ENCODE measurements at places on chromosomes 1 and 21.

DNA sequence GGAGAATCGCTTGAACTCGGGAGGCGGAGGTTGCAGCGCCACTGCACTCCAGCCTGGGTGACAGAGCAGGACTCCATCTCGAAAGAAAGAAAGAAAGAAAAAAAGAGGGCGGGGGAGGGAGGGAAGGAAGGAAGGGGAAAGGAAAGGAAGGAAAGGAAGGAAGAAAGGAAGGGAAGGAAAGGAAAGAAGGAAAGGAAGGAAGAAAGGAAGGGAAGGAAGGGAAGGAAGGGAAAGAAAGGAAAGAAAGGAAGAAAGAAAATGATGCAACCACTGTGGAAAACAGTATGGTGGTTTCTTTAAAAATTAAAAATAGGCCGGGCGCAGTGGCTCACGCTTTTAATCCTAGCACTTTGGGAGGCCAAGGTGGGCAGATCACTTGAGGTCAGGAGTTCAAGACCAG is 15.2 kb upstream of the RCAN3 start:
- DNase-seq: no peak

DNA sequence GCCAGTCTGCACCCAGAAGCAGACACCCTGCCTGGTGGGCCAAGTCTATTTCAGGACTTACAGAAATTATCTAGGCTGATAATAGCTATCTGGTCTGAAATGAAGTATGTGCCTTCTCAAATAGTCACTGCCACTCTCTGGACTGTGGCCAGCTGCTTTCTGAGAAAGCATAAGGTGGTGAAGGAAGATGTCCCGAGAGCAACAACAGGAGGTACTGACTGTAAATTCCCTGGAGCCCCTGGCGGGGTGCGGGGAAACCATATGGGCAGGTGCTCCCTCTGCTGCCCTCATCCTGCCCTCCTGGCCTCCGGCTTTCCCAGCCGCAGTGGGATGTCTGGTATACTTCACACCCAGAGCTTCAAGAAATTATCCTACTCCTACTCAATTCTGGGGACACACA is 86.8 kb downstream of the TGFBR3 start:
- DNase-seq: no peak

DNA sequence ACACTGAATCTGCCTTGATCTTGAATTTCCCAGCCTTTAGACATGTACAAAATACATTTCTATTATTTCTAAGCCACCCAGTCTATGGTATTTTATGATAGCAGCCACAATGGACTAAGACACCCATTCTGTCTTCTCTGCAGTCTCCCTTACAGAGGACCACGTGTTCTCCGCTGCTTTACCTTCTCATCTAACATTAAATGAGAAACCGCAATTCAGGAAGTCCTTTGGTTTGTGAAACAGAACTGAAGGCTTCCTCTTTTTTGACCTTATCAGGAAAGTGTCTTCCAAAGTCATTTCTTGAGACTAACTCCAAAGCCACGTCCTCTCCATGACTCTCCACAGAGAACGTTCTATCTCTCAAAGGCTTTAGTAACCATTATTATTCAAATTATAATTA is 560.1 kb downstream of the OMA1 start:
- no peak for DNase-seq

GRCh38 chr1:31811605-31812004 is 4.2 kb downstream of the SPOCD1 start:
- DNase-seq: no peak

- no peak for DNase-seq
Observed at GRCh38 chr1:49060766-49061165, 284.1 kb upstream of the BEND5 start.

DNA sequence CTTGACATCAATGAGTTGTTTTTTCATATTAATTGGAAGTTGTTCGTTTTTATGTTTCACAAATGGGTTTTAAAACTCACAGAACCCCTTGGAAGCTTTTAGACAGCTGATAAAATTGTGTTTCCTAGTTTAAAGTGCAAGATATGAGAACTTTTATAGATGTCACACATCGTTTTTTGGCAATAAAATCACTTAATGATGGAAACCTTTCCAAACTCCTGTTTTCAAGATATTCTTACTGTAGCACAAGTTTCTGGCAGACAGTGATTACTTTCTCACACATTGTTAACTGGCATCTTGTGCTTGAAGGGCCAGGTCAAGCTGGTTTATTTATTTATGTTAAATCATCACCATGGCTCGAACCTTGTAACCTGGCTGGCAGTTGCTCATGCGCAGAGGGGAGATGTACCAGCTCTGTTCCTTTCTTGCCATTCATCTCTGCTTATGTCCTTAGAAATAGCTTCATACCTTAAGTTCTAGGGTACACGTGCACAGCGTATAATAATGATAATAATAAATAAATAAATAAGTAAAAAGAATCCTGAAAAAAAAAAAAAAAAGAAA is 10.2 kb upstream of the RCAN1 start:
- no peak for DNase-seq

GRCh38 chr1:80155371-80155770 is 1148.8 kb upstream of the ADGRL4 start:
- DNase-seq: no peak

DNA sequence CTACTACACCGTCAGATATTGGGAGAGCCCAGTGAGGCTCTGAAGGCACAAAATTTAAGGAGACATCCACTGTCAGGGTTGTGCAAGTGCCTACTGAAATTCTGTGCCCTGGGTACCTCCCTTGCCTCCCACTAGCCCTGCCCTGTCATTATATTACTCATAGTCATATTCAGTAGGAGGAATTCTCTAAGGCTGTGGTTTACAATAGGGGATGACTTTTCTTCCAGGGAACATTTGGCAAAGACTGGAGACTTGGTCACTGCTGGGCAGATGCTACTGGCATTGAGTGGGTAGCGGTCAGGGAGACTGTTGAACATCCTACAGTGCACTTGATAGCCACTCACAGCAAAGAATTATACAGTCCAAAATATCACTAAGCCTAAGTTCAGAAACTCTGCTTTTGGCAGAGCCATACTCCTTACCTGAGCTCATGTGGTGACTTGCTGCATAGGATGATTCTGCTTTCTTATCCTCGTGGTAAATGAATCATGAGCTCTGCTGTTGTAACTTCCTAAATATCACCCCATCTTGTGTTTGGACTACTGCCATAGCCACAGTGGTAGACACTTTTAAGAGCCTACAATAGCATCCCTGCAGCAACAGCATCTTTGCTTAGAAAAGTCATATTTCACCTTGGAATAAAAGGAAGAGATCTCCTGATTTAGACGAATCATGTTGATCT is 563.4 kb upstream of the PLXNA2 start:
- no peak for DNase-seq

DNA sequence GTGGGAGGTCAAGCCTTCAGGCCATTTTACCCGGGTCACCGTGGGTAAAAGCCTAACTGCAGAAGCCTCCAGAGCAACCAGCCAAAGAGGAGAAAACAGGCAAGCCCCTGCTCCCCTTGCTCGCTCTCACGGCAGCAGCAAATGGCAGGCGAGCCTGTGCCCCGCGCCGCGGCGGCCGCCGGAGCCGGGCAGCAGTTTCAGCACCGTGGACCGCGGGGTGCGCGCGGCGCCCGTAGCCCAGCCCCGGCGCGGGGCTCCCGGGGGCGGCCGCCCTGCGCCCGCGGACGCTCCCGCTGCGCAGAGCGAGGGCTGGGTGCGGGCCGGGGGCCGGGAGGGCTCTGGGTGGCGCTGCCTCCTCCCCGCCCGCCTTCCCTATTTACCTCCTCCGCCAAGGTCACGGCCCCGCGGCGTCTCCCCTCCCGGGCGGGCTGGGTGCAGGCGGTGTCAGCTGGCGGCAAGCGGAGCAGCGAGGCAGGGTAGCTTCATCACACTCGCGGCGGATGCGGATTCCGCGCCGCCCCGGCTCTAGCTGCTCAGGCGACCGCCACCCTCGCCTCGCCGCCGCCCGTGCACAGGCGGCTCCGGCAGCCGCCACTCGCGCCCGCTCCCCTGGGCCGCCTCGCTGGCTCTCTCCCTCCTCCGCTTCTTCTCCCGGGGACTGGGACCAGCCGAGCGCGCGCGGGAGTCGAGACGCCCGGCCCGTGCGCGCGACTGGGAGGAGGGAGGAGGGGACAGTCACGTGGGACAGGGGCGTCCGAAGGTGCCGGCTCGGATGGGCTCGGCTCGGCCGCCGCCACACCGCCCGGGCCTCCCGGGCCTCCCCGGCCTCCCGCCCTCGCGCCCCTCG is at the start of gene RGS7:
Gene RGS7, minus strand, starts transcription at position 687 of the 847 bp plus-strand sequence.
- DNase-seq: peak; percentile 60

GRCh38 chr1:25587290-25587689 is 29.3 kb upstream of the MAN1C1 start:
- DNase-seq: no peak

GRCh38 chr1:66373157-66373591 is 160.8 kb upstream of the SGIP1 start:
- DNase-seq: no peak

GRCh38 chr1:63643926-63644325 is 50.7 kb downstream of the PGM1 start:
- DNase-seq: no peak

GRCh38 chr1:182699393-182700350 is 15.3 kb upstream of the RGS8 start:
- DNase-seq: peak; percentile 66

DNA sequence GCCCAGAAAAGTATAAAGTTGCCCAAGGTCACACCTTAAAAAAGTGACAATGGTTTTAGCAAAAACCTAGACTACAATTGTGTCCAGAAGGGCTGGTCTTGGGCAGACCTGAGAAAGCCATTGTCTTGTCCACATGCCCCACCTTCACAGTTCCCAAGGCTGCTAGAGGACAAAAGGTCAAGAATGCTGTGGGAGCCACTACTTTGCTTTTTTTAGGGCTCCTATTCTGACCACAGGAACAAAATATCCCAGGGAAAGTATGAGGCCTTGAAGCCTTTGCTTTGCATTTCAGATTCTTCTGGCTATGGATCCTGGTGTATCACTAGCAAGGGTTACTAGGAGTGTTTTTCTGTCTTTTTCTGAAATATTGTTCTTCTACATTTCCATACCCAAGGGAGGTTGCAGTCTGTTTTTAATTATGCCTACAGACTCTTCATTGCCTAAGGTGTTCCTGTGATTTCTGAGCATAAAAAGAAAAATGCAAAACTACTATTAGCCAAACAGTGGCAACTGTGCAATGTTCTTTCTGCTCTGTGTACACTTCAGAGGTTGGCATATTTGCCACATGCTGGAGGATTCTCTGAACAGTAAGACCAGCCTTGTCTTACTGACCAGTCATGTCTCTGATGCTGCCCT is 10.7 kb downstream of the C1orf162 start:
- DNase-seq: no peak

DNA sequence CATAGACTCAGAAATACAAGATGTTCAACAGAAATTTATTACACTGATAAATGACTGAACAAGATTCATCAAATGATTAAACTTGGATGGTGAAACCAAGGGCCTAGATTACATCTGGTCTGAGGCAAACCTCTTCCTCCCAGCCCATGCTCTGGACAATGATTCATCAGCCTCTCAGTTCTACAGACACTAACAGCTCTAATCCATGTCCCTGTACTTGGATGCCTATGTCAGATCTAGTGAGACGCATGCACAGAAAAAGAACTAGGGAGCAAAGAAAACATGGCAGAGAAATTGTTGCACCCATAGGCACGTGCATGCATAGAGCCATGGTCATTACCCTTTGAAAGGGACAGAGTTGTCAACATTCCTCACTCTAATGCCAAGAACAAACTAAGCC is 250.1 kb downstream of the KCNH1 start:
- no peak for DNase-seq

DNA sequence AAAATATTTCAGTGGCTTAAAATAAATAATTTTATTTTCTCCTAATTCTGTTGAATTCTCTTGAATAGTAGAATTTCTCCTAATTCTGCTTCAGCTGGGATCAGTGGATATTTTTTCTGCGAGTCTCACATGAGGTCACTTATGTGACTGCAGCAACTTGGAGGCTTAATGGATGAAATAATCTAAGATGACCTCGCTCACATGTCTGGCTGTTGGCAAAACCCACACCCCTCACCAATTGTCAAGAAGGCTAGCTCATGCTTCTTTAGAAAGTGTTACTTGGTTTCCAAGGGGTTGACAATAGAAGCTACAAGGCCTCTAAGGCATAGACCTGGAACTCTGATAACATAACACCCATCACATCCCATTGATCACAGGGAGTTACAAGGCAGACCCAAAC is 156.9 kb upstream of the DPYD start:
- DNase-seq: no peak

- peak; percentile 88 for DNase-seq
Observed at GRCh38 chr1:205977402-205978014, 25.7 kb downstream of the RAB7B start.

DNA sequence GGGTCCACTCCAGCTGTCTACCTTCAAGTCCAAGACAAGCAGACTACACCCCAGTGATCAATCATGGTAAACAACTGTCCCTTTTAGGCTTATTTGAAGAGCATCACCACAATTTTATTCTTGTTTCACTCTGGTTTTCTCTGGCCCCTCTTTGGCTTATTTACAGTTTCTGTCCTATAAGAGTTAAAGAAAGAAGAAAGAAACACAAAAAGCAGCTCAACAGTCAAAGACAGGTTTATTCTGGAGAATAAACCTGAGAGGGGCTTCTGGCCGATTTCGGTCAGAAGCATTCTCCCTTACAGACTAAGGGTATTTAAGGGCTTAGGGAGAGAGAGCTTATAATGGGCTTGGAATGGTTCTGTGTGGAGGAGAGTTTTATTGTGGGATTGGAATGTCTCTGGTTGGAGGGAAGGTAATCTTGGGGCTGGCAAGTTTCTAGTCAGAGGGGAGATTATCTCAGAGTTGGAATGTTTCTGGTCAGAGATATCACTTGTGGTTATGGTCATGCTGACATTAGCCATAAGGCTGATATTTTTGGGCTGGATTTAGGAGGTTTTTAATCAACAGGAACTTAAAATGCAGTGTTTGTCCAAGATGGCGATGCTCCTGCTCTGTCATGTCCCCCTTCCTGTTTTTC is 161.0 kb downstream of the URB2 start:
- no peak for DNase-seq

DNA sequence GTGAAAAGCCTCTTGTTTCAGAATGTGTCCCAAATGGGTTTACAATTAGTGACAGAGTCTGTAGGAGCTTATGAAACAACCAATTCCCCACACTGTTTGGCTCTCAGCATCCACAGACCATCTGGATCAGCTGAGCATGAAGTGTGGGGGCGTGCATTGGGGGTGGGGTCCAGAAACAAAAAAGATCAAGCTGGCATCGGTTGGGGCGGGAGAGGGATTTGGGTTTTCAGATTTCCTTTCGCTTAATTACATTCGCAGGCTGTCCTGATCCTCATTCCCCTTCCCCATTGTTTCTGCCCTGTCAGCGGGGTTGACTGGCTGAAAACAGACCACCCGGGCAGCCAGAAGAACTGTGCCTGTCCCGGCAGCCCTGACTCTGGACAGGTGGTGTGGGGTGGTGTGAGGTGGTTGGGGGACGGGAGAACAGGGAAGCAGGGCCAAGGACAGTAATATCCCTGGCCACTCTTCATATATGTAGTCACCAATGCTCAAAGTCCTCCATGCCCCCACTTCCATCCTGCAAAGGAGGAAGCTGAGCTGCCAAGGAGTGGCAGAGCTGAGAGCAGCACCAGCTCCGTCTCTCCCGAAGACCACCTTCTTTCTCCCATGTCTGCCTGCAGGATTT is 92.0 kb downstream of the IER5 start:
- no peak for DNase-seq

Data from sciatic nerve (tissue), 2 donors.